A172 (cell line): ENCODE measurements at places on chromosomes 6 and 20.

DNA sequence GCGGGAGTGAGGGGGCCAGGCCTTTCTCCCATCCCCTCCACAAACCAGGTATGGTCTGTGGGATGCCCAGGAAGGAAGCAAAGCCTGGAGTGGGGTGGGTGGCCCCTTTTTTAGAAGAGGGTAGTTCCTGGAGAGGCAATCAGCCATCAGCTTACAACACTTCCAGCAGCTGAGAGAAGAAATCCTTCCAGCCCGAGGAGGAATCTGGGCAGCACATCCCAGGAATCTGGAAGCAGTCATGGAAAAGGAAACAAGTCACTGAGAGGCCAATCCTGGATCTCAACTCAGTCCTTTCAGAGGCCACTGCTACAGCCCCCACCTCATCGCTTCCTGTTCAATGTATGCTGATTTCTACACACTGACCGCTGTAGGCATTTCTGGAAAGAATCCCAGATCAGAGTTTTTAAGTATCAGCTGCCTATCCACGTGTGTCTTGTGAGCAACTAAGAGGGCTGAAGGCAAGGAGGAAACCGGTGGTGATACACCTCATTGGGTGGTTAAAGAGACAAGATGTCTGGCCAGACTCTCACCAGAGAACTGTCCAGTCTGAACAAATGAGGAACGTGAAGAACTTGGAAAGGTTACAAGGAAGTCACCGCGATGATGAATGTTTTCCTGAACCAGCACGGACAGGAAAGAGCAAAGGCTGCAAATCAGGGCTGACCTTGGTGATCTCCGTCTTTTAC is 92.9 kb upstream of the SHLD1 start:
- peak; percentile 99 for DNase-seq

- DNase-seq: no peak
Measured at GRCh38 chr6:12246900-12247299, 43.3 kb upstream of the EDN1 start.

- DNase-seq: peak; percentile 46
Measured at GRCh38 chr6:15351631-15352030, 105.8 kb downstream of the JARID2 start.

DNA sequence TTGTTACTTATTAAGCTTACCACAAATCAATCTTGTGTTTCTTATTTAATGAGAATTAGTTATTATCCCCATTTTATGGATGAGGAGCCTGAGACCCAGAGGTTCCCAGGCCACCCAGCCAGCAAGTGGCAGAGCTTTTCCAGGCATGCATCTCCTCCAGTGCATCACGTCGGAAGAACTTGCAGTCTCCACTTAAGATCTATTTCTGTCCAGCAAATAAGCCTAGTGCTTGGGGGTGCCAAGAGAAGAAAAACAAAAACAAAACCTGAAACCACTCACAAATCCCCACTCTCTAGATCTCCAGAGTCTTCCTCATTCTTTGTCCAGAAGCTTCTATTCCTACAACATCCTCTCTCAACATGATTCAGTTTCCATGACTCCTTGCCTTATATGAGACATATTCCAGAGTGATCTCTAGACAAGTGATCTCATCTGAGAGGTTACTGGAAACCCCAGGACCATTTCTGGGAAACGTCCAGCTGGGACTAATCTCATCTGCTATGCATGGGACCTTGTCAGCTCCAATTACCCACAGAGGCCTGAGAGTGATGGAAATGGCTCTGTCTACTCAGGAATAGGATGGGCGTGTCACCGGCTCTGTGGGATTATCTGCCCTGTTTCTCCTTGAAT is 4.1 kb downstream of the GUCA1B start:
- DNase-seq: no peak

- peak; percentile 71 for DNase-seq
Measured at GRCh38 chr20:51531141-51531710, 11.3 kb downstream of the NFATC2 start.

DNA sequence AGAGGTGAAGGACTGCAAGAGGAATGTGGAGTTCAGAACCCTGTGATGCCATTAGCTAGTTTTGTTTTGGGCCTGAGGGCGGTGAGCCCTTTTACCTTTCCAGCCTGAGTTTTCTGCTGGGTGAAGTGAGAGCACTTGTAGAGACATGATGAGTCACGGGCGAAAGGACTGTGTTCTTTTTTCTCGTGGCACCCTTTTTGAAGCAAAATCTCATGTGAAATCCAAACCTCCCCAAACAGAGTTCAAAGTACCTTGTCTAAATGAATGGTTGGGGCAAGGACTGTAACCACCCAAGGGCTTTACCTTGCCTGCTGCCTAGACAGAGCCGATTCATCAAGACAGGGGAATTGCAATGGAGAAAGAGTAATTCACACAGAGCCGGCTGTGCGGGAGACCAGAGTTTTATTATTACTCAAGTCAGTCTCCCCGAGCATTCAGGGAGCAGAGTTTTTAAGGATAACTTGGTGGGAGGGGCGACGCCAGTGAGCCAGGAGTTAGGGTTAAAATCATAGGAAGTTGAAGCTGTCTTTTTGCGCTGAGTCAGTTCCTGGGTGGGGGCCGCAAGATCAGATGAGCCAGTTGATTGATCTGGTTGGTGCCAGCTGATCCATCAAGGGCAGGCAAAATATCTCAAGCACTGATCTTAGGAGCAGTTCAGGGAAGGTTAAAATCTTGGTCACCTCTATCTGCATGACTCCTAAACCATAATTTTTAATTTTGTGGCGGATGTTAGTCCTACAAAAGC is 25.8 kb downstream of the SAMD5 start:
- DNase-seq: no peak

- no peak for DNase-seq
Measured at GRCh38 chr6:142843361-142843760, 101.6 kb downstream of the HIVEP2 start.

DNA sequence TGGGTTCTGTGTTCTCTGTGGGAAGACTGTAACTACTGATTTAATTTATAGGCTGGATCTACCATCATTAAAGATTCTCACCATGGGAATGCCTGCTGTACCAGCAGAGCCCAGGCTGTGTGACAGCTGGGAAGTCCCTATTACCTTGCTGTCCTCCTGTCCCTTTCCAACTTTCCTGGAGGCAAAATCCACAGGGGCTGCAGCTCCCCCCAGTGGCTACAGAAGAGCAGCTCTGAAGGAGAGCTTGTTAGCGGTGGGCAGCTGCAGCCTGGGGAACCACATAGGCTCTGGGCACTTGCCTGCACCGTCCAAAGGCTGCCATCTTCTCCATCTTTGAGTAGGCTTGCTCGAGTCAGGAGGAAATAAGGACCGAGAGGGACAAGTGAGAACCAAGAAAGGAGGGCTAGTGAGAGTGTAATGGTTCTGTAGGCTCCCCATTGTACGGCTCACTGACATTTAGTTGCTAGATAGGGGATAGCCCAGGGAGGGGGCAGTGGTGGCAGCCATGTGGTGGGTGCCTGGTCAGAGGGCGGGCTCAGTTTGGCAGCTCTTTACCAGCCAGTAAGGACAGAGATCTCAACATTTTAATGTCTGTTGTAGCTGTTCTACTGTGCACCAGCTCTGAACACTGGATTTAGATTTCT is 155.1 kb upstream of the MLIP start:
- peak; percentile 53 for DNase-seq

DNA sequence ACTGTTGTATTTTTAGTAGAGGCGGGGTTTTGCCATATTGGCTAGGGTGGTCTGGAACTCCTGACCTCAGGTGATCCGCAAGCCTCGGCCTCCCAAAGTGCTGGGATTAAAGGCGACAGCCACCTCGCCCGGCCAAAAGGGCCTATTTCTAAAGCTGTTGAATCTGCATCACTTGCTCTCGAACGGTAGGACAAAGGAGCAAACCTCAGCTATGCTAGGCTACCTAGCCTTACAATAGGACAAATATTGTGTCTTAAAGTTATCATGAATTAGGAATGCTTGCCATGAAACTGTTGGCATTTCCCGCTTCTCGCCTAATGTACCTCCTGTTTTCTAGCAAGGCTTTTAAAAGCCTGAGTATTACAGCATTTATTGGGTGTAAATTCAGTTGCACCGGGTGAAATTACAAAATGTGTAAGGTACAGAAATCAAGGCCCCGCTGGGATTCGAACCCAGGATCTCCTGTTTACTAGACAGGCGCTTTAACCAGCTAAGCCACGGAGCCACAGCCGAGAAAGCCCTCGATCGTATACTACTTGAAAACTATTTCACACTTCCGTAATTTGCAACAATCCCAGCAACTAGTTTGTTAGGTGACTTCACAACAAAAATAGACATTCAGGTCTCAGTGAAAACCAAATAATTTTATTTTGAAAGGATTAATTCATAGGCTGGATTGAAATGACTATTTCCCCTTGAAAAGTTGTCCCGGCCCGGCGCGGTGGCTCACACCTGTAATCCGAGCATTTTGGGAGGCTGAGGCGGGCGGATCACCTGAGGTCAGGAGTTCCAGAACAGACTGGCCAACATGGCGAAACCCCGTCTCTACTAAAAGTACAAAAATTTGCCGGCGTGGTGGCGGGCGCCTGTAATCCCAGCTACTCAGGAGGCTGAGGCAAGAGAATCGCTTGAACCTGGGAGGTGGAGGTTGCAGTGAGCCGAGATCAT is 211.6 kb upstream of the ZNF184 start:
- DNase-seq: peak; percentile 95

- DNase-seq: no peak
Measured at GRCh38 chr6:134199848-134200606, 117.9 kb downstream of the SGK1 start.

DNA sequence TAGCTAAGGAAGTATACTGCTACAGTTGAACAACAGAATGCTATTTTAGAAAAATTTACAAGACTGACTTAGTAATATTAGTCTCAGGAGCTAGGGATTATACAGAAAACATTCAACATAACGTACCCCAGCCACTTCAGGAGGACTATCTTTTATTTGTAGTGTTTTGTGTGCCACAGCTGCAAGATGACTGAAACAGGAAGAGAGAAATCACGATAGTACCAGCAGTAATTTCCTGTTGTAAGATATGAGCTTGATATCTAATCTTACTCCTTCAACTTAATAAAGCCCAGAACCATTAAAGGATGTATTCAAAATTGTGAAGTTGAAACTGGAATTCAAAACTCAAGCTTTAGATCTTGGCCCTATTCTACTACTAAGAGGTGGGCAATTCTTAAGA is 42.1 kb downstream of the SLC35A1 start:
- no peak for DNase-seq

DNA sequence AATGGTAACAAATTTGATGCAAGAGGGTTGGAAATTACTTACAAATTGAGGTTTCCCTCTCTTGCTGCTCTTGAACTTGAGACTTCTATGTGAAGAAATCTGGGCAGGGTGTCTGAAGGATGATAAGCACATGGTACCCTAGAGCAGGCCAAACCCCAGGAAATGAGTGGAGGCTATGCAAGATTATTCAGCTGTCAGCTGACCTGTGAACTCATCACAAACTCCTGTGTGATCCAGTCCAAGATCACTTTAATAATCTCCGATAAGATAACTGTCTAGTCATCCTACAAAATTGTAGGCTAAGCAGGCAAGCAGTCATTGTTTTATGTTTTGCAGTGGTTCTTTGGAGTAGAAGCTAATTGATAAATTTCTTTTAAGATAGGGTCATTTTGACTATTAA is 213.1 kb downstream of the BTBD3 start:
- DNase-seq: peak; percentile 51
